Lower leg skin (tissue), 4 donors: ENCODE measurements at places on chromosomes 13 and 19. TPM values are rescaled to one million over a fixed set of nuclear protein-coding genes. Genes with fewer than 3 reads are reported as not detected.

DNA sequence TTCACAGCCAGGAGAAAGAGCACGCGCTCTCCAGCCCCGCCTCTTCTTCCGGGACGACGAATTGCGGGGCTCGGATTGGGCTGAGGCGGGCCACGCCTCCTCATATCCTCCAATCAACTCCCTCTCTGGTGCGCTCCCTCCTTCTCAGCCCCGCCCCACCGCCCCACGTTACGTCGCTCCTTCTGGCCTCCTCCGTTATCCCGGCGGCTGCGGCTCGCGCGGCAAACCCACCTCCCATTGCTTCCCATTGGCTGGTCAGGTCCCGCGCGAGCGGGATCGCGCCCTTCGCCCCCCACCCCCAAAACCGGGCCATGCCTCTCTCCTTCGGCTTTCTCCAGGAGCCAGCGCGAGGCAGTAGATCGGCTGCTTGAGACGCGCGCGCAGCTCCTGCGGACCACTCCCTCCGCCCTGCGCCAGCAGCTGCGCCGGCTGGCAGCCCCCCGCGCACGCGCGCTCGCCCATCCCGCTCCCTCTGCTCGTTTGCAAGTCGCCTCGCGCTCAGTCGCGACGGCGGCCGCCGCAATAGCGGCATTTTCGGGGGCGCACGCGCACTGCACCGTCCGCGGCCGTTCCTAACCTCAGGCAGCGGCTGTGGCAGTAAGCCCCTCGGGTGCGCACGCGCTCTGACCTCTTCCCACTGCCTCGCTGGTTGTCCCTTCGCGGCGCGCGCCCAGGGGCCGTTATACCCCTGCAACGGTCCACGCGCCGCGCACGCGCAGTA, 512 bp upstream of the ARHGAP35 start:
- peak; percentile 99 for DNase-seq

DNA sequence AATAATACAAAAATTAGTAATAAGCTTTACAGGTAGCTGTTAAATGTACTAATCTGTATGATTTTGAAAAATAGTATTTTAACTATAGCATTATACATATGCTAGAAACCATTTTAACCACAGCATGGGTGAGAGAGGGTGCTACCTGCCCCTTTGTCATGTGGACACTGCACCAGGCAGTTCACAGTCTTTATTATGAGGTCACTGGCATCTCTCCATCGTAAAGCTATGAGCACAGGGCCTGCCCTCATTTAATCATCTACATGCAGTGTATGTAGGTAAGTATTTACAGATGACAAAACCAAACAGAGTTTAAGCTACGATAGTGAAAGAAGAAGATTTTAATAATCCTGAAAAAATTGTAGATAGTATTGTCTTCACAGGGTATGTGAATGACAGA, 21.7 kb downstream of the EDNRB start:
- DNase-seq = no peak

DNA sequence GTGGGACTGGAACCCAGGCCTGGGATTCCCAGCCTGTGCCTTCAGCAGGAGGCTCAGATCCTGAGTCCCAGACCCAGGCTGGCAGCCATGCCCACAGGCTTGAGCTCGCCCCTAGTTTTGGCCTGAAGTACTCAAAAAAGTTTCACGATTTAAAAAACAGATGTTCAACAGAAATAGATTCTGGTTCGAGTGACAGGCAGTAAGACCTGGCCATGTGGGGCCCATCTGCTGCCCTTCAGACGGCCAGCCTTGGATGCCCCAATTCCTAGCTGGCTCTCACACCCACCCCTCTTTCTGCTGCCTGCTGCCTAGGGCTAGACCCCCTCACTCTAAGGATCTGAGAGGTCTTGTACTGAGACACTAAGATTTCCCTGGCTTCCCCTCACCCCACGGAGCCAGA, 2.8 kb upstream of the DMPK start:
- DNase-seq = no peak

DNA sequence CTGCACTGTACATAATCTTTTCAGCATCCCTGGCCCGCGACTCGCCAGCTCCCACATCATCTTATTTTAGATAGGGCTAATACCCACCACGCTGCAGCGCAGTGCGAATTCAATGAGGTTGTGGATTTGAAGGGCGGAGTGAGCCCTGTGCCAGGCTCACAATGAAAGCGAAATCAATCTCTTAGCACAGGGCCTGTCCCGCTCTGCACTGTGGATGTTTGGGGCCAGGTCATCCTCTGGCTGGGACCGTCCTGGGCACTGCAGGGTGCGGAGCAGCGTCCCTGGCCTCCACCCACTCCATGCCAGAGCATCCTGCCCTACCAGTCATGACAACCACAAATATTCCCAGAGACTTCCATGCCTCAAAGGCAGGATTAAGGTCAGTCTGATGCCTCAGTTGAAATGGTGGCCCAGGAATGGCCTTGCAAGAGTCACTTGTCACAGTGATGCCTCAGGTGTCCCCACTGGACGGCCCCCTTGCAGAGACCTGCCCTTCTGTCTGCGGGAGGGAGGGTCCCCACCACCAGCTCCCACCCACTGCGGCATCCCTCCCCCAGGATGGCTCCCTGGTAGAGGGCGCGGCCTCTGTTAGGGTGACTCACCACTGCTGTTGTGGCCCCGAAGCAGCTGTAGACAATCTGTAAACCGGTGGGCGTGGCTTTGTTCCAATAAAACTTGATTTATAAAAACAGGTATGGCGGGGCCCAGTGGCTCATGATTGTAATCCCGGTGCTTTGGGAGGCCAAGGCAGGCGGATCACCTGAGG, 5.6 kb downstream of the UHRF1 start:
- DNase-seq = peak; percentile 90

DNA sequence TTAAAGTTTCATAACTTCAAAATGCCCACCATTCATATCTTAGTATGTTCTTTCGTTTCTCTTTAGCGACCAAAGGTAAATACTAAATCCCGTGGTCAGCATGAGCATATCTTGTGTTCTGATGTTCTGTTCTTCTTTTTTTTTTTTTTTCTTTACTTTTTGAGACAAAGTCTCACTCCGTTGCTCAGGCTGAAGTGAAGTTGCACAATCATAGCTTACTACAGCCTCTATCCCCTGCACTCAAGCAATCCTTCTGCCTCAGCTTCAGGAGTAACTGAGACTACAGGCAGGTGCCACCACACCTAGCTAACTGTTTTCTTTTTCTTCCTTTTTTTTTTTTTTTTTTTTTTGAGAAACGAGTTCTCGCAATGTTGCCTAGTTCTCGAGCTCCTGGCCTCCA, 60.9 kb upstream of the ATP12A start:
- DNase-seq = no peak

GRCh38 chr19:19096641-19097627, 33.1 kb downstream of the SLC25A42 start:
- DNase-seq = no peak

DNA sequence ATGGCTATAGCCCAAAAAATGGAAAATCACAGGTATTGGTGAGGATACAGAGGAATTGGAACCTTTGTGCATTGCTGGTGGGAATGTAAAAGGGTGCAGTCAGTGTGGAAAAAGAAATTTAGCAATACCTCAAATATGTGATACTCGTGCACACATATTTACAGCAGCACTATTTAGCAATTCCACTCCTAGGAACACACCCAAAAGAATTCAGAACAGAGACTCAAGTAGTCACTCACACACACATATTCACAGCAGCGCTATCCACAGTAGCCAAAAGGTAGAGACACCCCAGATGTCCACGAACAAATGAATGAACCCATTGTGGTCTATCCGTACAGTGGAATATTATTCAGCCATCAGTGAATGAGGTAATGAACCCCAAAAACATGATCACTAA, 114.0 kb downstream of the COL4A2 start:
- no peak for DNase-seq

DNA sequence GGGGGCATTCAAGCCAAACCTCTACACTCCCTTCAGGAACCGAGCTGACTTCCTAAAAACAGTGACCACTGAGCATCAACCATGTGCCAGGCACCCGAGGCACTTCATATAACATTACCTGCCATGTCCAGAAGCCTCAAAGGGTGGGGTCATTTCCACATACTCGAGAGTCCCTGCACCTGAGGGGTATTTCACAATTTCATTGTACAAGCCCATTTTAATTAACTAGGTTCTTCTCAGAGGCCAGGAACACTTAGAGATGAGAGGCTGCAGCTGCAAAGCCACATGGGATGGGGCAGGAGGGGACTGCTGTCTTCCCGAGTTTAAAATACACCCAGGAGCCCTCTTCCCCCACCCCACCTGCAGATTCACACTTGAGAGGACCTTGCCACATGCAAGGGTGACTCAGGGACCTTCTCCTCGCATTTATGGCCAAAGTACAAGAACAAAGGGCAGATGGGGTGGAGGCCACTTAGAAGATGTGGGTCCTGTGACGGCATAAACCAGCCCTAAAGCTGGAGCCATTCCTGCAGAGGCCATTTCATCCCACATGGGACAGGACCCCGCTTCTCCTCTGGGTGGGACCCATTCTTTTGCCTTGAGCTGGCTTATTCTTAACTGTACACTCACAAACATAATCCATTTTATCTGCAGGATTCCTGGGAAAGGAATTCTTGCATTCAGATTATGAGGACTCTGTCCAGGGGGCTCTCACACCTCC, 43.9 kb downstream of the RAB20 start:
- no peak for DNase-seq

GRCh38 chr19:1276628-1277022, 1.3 kb downstream of the FAM174C start:
- no peak for DNase-seq

The ZNF329 gene
- 9.4 TPM for total RNA-seq

- DNase-seq = no peak
These were observed 12.2 kb downstream of the NUFIP1 start for GRCh38 chr13:44976949-44977583.

The LYPD3 gene
- 549 TPM for total RNA-seq

GRCh38 chr19:45554481-45554880, 30.1 kb downstream of the OPA3 start:
- no peak for DNase-seq

DNA sequence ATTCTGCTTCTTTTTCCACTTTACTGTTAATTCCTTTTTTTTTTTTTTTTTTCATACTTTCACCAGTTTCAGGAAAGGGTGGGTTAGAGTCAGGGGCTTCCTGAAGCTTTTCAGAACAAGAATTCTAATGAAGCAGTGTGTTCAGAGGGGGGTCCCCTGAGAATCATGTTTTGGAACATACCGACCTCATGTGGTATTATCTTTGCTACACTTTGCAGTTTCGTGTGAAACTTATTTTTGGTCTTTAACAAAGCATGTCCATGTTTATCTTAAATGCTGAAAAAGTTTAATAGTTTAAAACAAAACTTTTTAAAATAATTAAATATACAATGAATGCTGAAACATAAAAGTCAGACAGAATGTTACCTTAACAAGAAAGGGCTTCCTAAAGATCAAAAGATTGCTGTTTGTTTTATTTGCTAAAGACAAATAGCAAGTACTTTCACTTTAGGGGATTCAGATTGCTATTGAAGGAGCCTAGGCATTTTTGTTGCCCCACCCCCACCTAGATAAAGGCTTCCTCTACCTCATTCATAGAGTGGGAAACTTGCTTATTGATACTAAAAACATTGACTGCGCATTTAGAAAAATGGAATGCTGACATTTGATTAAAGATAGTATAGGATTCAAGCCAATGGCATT, 21.1 kb upstream of the POMP start:
- no peak for DNase-seq

The KPNA3 gene
- 24.8 TPM for total RNA-seq

The ZNF358 gene
- total RNA-seq = 34.9 TPM

The ASF1B gene
- total RNA-seq = 3.2 TPM

GRCh38 chr19:43760941-43761340, 6.2 kb upstream of the SMG9 start:
- DNase-seq = no peak

GRCh38 chr19:1230783-1231489, 6.9 kb downstream of the CBARP start:
- no peak for DNase-seq

GRCh38 chr19:2610637-2611482, 91.6 kb downstream of the GNG7 start:
- peak; percentile 99 for DNase-seq

The KIR3DL2 gene
- total RNA-seq = not detected

GRCh38 chr19:29067831-29068230, 145.1 kb downstream of the UQCRFS1 start:
- peak; percentile 57 for DNase-seq

DNA sequence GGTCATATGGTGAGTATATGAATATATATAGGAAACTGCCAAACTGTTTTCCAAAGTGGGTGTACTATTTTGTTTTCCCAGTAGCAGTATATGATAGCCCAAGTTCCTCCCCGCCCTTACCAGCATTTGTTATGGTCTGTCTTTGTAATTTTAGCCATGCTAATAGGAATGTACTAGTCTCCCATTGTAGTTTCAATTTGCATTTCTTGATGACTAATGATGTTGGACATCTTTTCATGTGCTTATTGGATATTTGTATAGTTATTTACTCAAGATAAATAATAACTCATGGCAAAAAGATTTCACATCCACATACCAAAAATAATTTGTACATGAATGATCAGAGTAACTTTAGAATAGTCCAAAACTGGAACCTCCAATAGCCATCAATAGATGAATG, 75.3 kb upstream of the SERP2 start:
- DNase-seq = no peak

The IGFL2 gene
- 7.2 TPM for total RNA-seq
